Activated T-cell treated with anti-CD3 and anti-CD28 coated beads for 48 hours (primary cell): ENCODE measurements at places on chromosomes 11 and 22.

DNA sequence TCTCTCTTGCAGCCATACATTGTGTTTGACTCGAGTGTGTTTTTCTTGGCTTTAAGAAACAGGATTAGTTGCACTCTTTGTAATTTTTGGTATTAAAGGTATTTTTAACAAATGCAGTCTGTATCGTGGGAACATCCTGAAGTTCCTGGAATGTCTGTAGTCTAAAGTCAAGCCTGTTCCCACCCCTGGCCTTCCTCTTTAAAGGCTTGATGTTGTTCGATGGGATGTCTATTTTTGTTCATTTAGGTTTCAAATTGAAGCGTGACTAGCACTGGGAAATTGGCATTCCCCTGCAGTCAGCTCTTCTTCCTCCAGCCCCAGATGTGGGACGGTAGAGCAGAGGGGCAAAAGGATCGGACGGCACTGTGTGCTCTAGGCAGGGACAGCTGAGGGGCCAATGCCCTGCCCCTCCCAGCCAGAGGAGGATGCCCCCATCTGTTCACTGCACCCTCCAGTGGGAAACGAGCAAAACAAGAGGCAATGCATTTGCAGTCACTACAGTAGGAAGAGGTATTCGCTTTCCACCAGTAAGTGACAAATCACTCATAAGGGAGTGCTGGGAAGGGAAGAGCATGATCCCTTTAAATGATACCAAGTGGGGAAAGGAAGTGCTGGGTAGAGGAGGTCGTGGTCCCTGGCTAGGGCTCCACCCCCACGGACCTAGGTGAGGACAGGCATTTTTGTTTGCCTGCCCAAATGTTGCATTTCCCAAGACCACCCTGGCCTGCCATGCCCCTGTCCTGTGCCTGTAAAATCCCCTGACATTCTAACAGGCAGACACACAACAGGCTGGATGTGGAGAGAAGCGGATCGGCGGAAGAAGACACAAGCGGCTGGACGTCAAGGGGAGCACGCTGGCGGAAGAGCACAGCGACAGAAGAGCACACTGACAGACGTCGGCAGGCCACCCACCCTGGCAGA, 47.4 kb upstream of the SEPTIN5 start:
- no peak for DNase-seq

GRCh38 chr22:37334859-37335805, 52.8 kb downstream of the CYTH4 start:
- DNase-seq: no peak

DNA sequence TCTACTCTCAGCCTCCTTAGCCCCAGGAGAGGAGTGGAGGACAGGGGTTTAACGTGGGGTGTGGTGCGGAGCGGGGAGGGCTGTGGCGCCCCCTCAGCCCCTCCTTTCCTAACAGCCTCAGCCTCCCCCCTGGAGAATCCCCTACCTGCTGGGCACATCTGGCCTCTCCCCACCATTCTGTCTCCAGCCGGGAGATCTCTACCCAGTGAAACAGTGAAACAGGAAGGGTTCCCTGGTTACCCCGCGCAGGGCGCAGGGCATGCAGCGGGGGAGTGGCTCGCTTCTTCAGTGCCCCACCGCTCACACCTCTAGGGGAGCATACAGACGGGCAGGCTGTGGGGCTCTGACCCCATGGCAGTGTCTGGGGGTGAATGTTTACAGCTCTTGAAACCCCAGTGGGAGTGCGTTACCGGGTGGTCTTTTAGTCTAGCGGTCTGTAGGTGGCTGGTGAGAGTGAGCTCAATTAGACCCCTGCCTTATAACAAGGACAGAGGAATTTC, 54.7 kb upstream of the CCDC188 start:
- DNase-seq: no peak

GRCh38 chr11:28770806-28771205, 662.6 kb downstream of the METTL15 start:
- no peak for DNase-seq

- DNase-seq: no peak
These were observed 149.5 kb downstream of the PGR start for GRCh38 chr11:100980156-100980555.

- DNase-seq: no peak
These were observed 185.7 kb downstream of the BLID start for GRCh38 chr11:121930004-121930965.

DNA sequence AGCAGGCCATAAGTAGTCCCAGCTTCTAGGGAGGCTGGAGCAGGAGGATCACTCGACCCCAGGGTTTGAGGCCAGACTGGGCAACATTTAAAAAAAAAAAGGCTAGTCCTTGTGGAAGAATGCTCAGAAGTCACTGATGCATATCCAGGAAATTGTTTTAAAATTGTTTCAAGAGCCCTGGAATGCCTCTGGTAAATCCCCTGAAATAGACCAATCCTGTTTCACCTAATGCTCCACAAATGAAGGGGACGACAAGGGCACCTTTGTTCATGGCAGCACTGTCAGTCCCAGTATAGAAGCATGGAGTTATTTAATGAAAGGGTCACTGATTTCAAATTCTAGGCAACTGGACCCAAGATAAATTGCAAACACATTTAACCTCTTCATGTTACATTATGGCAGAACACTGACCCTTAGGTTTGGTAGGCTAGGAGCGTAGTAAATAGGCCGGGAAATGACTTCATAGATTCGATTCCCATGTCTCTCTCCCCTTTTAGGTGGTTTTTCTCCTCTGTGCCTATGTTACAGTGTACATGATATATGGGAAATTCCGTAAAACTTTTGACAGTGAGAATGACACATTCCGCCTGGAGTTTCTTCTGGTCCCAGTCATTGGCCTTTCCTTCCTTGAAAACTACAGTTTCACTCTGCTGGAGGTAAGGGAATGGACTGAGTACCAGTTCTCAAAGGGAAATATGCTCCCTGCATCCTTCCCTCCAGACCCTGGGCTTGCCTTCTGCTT, 11.4 kb downstream of the KDELR3 start:
- DNase-seq: no peak

DNA sequence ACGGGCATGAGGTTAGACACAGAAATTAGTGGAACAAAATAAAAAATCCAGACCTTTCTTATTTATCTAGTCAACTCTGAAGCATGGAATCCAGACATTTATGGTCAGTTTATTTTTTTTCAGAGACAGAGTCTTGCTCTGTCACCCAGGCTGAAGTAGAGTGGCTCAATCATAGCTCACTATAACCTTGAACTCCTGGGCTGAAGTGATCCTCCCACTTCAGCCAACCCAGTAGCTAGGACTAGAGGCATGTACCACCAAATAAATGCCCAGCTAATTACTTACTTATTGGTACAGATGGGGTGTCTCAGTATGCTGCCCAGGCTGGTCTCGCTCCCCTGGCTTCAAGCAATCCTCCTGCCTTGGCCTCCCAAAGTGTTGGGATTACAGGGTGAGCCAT, 8.7 kb downstream of the NPAT start:
- DNase-seq: no peak

GRCh38 chr22:37245740-37246139, 1.7 kb upstream of the RAC2 start:
- DNase-seq: no peak

GRCh38 chr11:46223252-46223513, 54.3 kb upstream of the CREB3L1 start:
- DNase-seq: no peak

DNA sequence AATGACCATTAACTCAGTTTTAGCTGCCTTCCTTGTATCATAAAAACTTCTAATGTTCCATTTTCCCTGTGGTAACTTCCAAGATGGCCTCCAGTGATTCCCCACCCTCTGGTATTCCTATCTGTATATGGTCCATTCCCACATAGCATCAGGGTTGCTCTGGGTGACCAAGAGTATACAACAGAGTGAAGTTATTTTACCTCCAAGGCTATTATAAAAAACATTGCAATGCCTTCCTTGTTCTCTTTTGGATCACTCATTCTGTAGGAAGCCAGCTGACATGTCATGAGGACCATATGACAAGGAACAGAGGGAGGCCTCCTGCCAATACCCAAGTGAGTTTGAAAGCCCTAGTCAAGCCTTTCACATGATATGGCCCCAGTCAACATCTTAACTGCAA, 30.1 kb downstream of the ZNF280B start:
- no peak for DNase-seq

DNA sequence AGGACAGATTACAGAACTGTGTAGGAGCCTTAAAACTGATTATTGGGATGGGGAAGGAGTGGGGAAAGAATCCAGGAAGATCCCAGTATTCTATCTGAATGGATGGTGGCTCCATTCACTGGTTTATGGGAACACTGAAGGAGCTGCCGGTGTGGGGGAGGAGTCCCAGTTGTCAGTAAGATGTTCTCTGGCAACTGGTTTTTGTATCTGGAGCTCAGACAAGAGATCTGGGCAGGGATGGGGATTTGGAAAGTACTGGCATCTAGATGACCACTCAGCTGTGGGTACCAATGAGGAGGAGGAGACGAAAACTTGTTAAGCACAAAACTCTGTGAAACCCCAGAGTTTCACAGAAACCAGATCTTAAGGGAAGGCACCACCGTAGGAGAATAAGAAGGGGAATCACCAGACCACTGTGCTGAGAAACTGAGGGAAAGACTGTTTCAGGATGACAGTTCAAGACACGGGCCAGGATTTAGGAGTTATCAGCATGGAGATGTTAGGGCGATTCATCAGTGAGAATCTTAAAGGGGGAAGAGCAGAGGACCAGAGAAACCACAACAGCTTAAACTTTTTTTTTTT, 28.1 kb downstream of the LDLRAD3 start:
- DNase-seq: no peak

GRCh38 chr11:44185522-44185921, 90.0 kb downstream of the EXT2 start:
- no peak for DNase-seq

GRCh38 chr11:75477614-75477935, 44.6 kb upstream of the KLHL35 start:
- DNase-seq: no peak

- no peak for DNase-seq
These were observed 9.0 kb upstream of the MRPL17 start for GRCh38 chr11:6692128-6692527.

DNA sequence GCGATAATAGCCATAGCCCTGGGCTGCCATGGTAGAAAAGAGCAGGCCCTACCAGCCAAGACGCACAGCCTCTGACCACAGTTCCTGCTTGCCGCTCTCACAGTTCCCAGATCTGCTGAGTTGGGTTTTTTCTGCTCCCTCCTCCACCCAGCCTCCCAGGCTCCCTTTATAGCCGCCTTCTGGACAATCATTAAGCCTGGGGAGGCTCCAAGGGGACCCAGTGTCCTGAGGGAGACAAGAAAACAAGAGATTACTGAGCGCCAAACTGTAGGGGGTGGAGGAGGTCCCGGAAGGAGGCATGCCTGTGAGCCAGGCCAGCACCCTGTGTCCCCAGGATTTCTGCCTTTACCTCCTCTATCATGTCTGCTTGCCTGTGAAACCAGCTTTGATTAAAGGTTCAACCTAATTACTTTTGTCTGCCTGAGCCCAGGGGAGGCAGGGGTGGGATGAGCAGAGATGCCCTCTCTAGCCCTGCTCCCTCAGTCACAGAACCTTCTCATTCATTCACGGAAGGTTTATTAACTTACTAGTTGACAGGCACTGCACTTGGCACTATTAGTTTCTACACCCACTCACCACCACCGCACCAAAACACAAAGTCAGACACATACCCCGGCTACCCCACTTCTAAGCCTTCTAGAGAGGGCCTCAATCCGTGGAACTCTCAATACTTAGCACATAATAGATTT, 1.2 kb downstream of the SLC37A4 start:
- no peak for DNase-seq

DNA sequence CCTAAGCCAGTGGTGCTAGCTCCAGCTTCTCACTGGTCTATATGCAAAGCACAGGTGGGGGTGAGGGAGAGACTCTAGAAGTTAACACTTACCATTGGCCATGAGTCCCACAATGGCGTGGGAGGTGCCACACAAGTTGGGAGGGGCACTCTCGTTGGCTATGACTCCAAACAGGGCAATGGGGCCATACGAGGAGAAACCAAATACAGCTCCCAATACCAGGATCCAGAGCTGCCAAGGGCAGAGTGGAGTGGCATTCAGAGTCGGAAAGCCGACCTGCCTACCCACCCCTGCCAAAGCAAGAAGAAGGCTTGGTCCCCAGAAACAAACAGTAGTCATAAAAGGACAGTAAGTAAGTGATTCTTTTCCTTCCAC, 5.6 kb downstream of the SLC37A4 start:
- DNase-seq: no peak

DNA sequence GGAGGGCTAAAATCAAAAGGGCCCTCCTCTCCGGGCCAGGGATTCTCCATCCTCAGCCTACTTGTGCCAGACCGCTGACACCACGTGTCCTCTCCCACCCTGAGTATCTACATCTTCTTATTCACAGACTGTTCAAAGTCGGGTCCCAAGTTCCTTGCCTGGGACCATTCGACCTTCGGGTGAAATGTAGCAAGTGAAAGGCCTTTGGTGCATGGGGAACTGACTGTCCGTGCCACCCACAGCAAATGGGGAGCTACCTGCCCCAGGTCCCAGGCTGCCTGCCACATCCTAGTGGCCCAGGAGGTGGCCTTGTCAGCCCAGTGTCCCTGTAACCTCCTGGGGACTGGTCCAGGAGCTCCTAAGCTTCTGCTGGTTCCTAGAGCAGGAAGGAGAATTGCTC, 67.3 kb downstream of the RTL6 start:
- DNase-seq: no peak

- no peak for DNase-seq
These were observed 22.0 kb downstream of the ALG12 start for GRCh38 chr22:49896201-49896600.

DNA sequence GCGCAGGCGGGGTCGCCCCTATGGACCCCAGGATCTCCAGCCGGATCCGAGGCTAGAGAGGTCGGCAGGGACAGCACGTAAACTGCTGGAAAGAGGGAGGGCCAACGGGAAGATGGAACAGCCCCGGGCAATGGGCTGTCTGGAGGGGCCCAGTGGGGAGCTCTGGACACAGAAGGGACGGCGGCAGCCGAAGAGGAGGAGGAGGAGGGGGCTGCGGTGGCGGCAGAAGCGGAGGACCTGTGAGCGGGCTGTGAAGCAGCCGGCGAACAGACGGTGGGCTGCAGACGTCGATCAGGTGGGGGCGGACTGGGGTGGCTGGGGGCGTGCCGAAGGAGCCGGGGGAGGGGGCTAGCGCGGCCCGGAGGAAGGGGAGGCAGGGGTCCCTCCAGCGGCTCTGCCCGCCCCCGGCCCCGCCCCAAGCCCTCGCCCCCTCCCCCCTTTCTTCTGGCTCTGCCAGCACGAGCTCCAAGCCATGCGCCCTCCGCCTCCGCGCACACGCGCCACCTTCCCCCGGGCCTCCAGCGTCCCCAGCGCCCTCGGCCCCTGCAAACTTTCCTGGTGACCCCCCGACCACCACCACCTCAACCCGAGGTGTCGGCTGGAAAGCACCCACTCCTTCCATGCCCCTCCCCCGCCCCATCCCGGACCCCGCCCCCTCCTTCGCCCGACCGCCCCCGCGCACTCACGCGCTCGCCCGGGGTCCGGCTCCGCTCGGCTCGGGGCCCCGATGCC, 432 bp downstream of the TNKS1BP1 start:
- DNase-seq: no peak

GRCh38 chr11:20250644-20251247, 90.5 kb upstream of the DBX1 start:
- DNase-seq: no peak

- no peak for DNase-seq
These were observed 140.3 kb upstream of the RAG2 start for GRCh38 chr11:36738292-36738861.

GRCh38 chr11:78149646-78150045, 10.2 kb upstream of the ALG8 start:
- no peak for DNase-seq
